Activated naive CD8-positive, alpha-beta T cell treated with anti-CD3 and anti-CD28 coated beads for 36 hours (primary cell): ENCODE measurements at places on chromosomes 6 and 20. TPM values are rescaled to one million over a fixed set of nuclear protein-coding genes. Genes with fewer than 3 reads are reported as not detected.
A peak's percentile ranks its signal among the peaks of the same experiment; 100 is the strongest.

DNA sequence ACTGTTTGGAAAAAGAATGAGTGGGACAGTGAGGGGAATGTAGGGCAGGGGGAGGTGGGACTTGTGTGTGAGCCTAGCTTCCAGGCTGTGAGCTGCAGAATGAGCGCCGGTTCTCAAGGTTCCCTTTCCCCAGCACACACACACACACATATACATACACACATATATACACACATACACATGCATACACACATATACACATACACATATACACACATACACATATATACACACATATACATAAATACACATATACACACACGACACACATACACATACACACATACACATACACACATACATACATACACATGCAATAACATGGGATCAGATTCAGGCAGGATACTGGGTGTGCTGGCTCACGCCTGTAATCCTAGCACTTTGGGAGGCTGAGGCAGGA lies 66.5 kb downstream of the CNBD2 start:
- H3K4me3 ChIP-seq = no peak overlapping the region
- no peaks in the 10 kb centered on the region for H3K36me3 ChIP-seq
- no peaks in the 10 kb centered on the region for H3K27me3 ChIP-seq
- H3K4me1 ChIP-seq = peaks cover 1% of the 10 kb centered on the region
- no peak overlapping the region for H3K27ac ChIP-seq

DNA sequence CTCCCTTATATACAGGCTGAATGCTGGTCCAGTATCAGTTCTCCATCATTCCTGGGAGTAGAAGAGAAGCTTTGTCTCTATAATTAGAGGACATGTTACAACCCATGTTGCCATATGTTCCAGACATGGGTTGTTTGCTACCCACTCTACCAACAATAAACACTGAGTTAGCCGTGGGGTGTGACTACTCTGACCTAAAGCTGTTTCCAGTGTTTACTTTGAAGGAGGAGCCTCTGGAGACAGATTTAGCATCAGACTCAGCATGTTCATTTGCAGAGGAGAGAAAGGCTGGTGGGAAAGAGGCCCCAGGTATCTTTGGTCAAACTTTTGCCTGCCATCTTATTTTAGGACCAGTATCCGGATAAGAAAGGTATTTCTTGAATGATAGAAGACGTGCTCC lies 157.9 kb upstream of the SNX9 start:
- peaks cover 18% of the 10 kb centered on the region for H3K4me1 ChIP-seq
- H3K4me3 ChIP-seq = no peak overlapping the region
- DNase-seq = no peak
- no peaks in the 10 kb centered on the region for H3K36me3 ChIP-seq
- peaks cover 8% of the 10 kb centered on the region for H3K27me3 ChIP-seq

GRCh38 chr20:10447028-10447427 lies 11.9 kb downstream of the SLX4IP start:
- peaks cover 19% of the 10 kb centered on the region for H3K4me1 ChIP-seq
- H3K27me3 ChIP-seq = no peaks in the 10 kb centered on the region
- H3K36me3 ChIP-seq = peaks cover 9% of the 10 kb centered on the region

GRCh38 chr6:42547407-42548329 lies 16.2 kb upstream of the UBR2 start:
- no peaks in the 10 kb centered on the region for H3K36me3 ChIP-seq
- peak overlapping the region; percentile 67 for H3K4me3 ChIP-seq
- peak; percentile 88 for DNase-seq
- peak overlapping the region; percentile 54 for H3K27ac ChIP-seq
- peaks cover 24% of the 10 kb centered on the region for H3K27me3 ChIP-seq

DNA sequence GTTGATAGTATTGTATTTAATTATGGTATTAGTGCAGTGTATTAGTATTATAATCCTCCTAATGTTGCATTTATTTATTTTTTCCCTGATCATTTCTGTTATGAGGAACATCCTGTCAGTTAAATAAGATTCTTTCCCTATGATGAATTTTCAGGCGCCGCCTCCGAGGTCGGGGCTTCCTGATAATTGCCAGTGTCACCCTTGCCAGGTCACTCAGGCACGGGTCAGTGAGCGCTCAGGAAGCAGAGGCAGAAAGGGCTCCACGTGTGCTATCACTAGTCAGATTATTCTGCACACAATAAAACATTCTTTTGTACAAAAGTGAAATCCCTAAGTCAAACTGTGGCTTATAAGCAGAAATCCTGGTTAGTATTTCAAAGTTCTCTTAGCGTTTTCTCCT lies 64.8 kb downstream of the TSHZ2 start:
- no peaks in the 10 kb centered on the region for H3K36me3 ChIP-seq
- H3K4me1 ChIP-seq = peaks cover 8% of the 10 kb centered on the region
- no peaks in the 10 kb centered on the region for H3K27me3 ChIP-seq
- H3K27ac ChIP-seq = no peak overlapping the region

Gene PTCHD4
- total RNA-seq = not detected

Gene PPP1R3G
- 0.06 TPM for total RNA-seq
